ENCODE measurements at places on chromosomes 3 and 15. TPM values are rescaled to one million over a fixed set of nuclear protein-coding genes. Genes with fewer than 3 reads are reported as not detected.

DNA sequence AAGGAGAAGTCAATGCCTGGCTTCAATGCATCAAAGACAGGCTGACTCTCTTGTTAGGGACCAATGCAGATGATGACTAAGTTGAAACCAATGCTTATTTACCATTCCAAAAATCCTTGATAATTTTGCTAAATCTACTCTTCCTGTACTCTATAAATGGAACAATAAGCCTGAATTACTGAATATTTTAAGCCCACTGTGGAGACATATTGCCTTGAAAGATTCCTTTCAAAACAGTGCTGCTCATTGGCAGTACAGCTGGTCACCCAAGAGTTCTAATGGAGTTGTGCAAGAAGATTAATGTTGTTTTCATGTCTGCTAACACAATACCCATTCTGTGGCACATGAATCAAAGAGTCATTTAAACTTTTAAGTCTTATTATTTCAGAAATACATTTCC, 181.0 kb upstream of the CBLB start:
- H3K4me1 ChIP-seq: no peaks in the 10 kb centered on the region
- no peak for DNase-seq

- no peak overlapping the region for H3K4me3 ChIP-seq
- H3K27ac ChIP-seq: no peak overlapping the region
- H3K36me3 ChIP-seq: no peaks in the 10 kb centered on the region
Observed at GRCh38 chr15:69843900-69844304, 253.8 kb downstream of the TLE3 start.

GRCh38 chr3:123442908-123443307, 6.0 kb downstream of the ADCY5 start:
- no peaks in the 10 kb centered on the region for H3K4me1 ChIP-seq
- H3K27me3 ChIP-seq: peaks cover 20% of the 10 kb centered on the region
- no peak overlapping the region for H3K27ac ChIP-seq
- DNase-seq: no peak
- H3K36me3 ChIP-seq: no peaks in the 10 kb centered on the region

DNA sequence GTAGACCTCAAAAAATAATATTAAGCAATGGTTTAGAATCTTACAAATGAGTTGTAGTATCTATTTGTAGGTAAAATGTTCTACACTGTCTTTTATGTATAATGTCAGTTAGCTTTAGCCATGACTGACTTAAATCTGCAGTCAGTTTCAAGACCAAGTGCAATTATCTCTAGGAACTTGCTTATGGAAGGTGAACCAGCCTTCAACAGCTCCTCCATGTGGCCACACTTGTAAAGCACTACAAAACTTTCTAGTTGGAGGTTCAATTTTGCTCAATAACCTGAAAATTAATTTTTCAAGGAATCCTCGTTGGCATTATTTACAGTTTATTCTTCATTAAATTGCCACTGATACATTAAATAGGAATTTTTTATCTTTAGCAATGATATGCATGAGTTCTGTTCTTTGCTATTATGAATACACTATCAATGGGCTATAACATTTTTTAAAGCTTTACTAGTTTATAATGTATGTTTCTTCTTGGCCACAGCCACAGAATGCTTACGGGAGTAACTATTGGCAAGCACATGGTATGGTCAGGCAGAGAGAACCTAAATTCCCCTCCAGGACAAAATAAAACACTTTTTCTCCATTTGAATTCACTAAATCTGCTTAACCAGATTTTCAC, 315.3 kb upstream of the UBE2E2 start:
- no peaks in the 10 kb centered on the region for H3K27me3 ChIP-seq
- no peaks in the 10 kb centered on the region for H3K36me3 ChIP-seq
- H3K4me1 ChIP-seq: no peaks in the 10 kb centered on the region
- no peak overlapping the region for H3K4me3 ChIP-seq
- H3K27ac ChIP-seq: no peak overlapping the region
- DNase-seq: peak; percentile 1

DNA sequence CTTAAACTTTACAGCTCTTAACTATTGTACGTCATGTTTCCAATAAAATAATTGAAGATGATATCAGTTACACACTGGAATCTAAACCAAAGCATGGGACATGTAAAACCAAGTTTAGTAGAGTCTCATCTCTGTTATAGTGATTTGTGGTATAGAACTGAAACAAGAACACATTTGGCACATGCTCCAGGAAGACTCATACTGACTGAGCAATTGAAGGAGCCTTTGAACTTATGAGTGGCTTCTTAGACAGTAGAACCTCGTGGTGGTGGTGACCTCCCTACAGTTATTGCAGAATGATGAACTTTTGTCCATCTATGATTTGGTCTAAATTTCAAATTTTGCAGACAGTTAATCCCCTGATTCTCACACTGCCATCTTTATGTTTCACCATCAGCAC, 729.7 kb downstream of the ROBO1 start:
- H3K36me3 ChIP-seq: no peaks in the 10 kb centered on the region
- no peak overlapping the region for H3K27ac ChIP-seq
- no peak overlapping the region for H3K4me3 ChIP-seq
- no peak for DNase-seq
- H3K4me1 ChIP-seq: no peaks in the 10 kb centered on the region

DNA sequence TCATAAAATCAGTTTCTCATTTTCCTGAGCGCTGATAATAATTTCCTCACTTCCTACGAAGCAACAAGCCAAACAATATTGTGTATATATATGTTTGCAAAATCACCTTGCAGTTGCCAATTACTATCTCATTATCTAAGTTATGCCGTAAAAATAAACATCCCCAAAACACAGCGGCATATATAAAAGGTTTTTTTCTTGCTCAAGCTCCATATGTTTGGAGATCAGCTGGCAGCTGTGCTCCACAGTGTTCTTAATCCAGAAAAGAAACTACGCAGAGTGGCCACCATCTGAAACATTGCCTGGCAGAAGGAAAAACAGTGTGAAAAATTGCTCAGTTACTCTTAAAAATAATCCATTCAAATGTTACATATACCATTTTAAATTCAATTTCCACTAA, 951.4 kb downstream of the PLOD2 start:
- H3K27me3 ChIP-seq: no peaks in the 10 kb centered on the region
- no peaks in the 10 kb centered on the region for H3K4me1 ChIP-seq
- no peaks in the 10 kb centered on the region for H3K36me3 ChIP-seq
- no peak overlapping the region for H3K4me3 ChIP-seq
- H3K27ac ChIP-seq: no peak overlapping the region
- no peak for DNase-seq

- H3K4me1 ChIP-seq: peaks cover 19% of the 10 kb centered on the region
- peak overlapping the region; percentile 10 for H3K27ac ChIP-seq
- no peaks in the 10 kb centered on the region for H3K27me3 ChIP-seq
- DNase-seq: peak; percentile 77
Observed at GRCh38 chr3:142645236-142645793, 49.1 kb downstream of the PLS1 start.

DNA sequence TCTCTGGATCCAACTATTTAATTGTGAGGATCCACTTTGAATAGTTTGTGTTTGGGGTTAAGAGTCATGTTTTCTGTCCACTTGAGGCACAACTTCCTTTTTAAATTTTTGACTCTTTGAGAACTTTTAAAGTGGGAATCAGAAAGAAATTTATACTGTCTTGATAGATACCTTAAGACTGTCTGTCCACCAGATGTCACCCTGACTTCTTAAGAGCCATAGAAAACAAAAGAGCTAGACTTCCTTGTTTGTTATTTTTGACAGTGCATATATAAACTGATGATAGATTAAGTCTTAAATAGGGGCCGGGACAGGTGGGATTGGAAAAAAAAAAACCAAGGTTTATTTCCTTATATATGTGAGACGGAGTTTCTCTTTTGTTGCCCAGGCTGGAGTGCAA, 52.1 kb upstream of the WDR72 start:
- H3K4me3 ChIP-seq: no peak overlapping the region
- H3K27ac ChIP-seq: no peak overlapping the region
- no peaks in the 10 kb centered on the region for H3K27me3 ChIP-seq
- no peak for DNase-seq

- no peaks in the 10 kb centered on the region for H3K27me3 ChIP-seq
- DNase-seq: no peak
- H3K27ac ChIP-seq: no peak overlapping the region
- no peak overlapping the region for H3K4me3 ChIP-seq
- H3K4me1 ChIP-seq: no peaks in the 10 kb centered on the region
- H3K36me3 ChIP-seq: no peaks in the 10 kb centered on the region
Observed at GRCh38 chr3:86225461-86225860, 765.5 kb downstream of the VGLL3 start.

- H3K36me3 ChIP-seq: no peaks in the 10 kb centered on the region
- DNase-seq: no peak
- H3K4me1 ChIP-seq: no peaks in the 10 kb centered on the region
Observed at GRCh38 chr3:138477801-138478200, 43.4 kb downstream of the ESYT3 start.

DNA sequence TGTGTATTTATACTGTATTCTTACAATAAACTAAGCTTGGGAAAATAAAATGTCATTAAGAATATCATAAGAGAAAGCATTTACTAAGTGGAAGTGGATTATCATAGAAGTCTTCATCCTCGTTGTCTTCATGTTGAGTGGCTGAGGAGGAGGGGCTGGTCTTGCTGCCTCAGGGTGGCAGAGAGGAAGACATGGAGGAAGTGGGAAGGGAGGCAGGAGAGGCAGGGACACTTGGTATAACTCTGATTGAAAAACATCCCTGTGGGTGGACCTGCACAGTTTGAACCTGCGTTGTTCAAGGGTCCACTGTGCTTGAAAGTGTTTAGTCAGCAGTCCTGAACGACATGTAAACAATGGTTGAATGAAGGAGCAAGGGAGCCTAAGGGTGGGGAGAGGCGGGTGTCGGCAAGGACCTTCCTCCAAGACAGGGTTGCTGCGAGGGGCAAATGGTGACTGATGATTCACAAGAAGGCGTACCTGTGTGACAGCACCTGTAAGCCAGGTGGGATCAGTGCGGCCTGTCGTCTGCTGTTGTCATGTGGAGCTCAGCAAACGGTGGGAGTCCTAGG, 103.8 kb upstream of the KLF13 start:
- peaks cover 22% of the 10 kb centered on the region for H3K4me1 ChIP-seq

DNA sequence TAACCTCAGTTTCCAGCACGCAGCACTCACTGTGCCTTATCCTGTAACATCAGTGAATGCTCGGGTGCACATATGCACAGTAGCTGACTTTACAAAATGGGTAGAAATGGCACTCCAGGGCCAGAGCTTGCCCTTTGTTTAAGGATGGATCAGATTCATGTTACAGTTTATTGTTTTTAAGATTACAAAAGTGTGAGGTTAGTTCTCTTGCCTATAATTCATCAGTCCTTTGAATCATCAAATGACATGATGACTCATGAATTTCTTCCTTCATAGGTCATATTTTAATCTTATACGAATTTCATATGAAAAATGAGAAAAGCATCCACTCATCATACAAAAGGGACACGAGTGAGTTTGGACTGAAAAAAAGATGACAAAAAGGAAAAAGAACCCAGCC, 545.3 kb downstream of the GBE1 start:
- H3K4me1 ChIP-seq: no peaks in the 10 kb centered on the region
- H3K27ac ChIP-seq: no peak overlapping the region
- H3K36me3 ChIP-seq: no peaks in the 10 kb centered on the region
- no peaks in the 10 kb centered on the region for H3K27me3 ChIP-seq
- DNase-seq: no peak
- no peak overlapping the region for H3K4me3 ChIP-seq

DNA sequence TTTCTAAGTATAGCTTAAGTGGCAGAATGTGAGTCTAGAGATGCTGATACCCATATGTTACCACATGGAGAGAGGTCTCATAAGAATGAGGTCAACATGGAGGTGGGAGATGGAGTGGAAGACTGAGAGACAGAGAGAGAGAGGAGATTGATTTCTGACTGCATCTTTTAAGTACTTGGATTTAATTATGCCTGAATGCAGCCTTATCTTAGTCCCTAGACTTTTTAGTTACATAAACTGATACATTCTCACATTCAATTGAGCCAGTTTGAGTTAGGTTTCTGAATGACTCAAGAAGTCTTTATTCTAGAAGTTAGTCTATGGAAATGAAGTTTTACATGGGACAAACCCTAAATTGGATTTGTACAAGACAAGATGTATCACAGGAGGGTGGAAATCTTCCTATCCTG, 58.5 kb upstream of the TNFSF10 start:
- no peak overlapping the region for H3K27ac ChIP-seq
- H3K36me3 ChIP-seq: no peaks in the 10 kb centered on the region
- no peaks in the 10 kb centered on the region for H3K4me1 ChIP-seq
- no peak for DNase-seq

DNA sequence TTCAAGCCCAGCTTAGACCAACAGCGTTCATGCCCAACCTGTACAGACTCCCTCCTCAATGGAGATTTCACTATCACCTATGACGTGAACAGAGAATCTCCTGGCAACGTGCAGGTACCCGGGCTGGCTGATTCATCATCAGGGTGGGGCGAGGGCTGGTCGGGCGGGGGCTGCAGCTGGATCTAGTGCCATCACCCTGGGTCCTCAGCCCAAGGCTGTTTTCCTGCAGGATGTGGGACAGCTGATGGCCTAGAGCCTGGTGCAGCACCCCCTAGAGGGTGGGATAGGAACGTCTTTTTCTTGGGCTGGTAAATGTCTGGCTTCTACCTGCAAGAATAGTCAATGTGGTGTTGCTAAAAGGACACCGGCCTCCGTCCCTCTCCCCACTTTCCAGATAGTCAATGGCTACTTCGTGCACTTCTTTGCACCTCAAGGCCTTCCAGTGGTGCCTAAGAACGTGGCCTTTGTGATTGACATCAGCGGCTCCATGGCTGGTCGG, 4.4 kb downstream of the ITIH3 start:
- no peaks in the 10 kb centered on the region for H3K36me3 ChIP-seq
- H3K4me3 ChIP-seq: no peak overlapping the region
- DNase-seq: peak; percentile 5
- no peaks in the 10 kb centered on the region for H3K27me3 ChIP-seq
- H3K4me1 ChIP-seq: no peaks in the 10 kb centered on the region

GRCh38 chr15:34362047-34362773, 4.8 kb downstream of the LPCAT4 start:
- H3K4me1 ChIP-seq: peaks cover 7% of the 10 kb centered on the region
- H3K27me3 ChIP-seq: no peaks in the 10 kb centered on the region
- H3K4me3 ChIP-seq: no peak overlapping the region
- H3K27ac ChIP-seq: no peak overlapping the region

GRCh38 chr3:140902791-140903190, 38.8 kb upstream of the SLC25A36 start:
- H3K4me3 ChIP-seq: no peak overlapping the region
- peaks cover 6% of the 10 kb centered on the region for H3K27me3 ChIP-seq
- no peak overlapping the region for H3K27ac ChIP-seq

DNA sequence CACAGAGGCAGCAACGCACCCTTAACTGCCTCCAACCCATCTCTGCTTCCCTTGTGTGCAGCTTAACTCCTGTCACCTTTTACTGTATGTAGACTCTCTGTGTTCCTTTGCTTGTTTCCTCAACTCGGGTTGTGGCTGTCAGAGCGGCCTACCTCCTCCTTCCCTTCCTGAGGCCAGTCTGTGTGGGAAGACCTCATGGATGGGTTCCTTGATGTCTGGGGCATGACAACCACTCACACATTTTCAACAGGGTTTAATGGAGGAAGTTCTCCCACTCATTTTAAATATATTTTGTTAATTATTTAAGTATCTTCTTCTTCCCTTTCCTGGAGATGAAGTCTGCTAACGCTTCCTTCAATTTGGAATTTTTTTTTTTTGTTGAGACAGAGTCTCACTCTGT, 1.8 kb upstream of the CSPG5 start:
- no peak overlapping the region for H3K27ac ChIP-seq
- no peaks in the 10 kb centered on the region for H3K36me3 ChIP-seq
- H3K4me1 ChIP-seq: no peaks in the 10 kb centered on the region
- H3K4me3 ChIP-seq: no peak overlapping the region
- DNase-seq: no peak

The RBP2 gene
- not detected for total RNA-seq

The PROK2 gene
- not detected for total RNA-seq

The FBXL22 gene
- total RNA-seq: 0.54 TPM

The FBLN2 gene
- total RNA-seq: 0.44 TPM

The ARNT2 gene
- 16.8 TPM for total RNA-seq

The SUCLG2 gene
- 28.3 TPM for total RNA-seq

The SNUPN gene
- total RNA-seq: 52.1 TPM
